ENCODE measurements at places on chromosomes 12 and 14.

GRCh38 chr14:85102591-85102990 lies 427.4 kb upstream of the FLRT2 start:
- DNase-seq, result no peak

DNA sequence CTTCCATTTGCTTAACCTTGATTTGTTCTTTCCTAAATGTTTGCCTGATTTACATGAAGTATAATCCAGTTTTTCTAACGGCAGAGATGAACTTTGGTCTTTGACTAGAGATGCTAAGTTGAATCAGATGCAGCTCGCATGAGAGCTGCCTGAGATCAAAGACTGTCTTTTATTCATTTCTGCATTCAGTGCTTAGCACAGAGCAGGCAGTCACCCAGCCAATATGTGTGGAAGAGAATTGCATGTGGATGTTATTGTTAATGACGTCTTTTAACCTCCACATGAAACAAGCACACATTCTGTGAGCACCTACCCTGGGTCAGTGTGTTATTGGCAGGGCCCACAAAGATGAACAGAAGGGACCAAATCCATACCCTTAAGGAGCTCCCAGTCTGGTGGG lies 99.2 kb downstream of the SLC5A8 start:
- no peak for DNase-seq

GRCh38 chr12:47194501-47194900 lies 114.7 kb upstream of the AMIGO2 start:
- no peak for DNase-seq

GRCh38 chr12:49762468-49762847 lies 21.1 kb downstream of the TMBIM6 start:
- no peak for DNase-seq
